Activated CD4-positive, CD25-positive, alpha-beta regulatory T cell treated with anti-CD3 and anti-CD28 coated beads, Interleukin-2, amount 50 U/mL, for 24 hours (primary cell): ENCODE measurements at places on chromosomes 2 and 18.

DNA sequence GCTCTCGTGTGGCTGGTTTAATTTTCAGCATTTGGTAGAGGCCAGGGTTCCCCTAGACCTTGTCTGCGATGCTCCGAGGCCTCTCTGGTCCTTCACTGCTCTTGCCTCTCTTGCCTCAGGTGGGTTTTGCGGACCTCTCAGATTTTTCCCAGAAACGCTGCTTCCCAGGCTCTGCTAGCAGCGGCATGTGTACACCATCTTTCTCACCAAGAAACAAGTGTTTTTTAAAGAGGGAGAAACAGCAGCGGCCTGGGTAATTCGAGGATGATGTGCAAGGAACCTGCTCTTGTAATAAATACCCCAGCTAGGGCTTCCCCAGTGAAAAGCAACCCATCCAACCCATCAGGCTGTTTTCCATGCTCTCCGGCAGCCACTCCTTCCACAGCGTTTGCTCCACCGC, 33.5 kb upstream of the COL6A3 start:
- no peak for ATAC-seq

GRCh38 chr2:105570757-105571156, 171.9 kb upstream of the FHL2 start:
- ATAC-seq = no peak

DNA sequence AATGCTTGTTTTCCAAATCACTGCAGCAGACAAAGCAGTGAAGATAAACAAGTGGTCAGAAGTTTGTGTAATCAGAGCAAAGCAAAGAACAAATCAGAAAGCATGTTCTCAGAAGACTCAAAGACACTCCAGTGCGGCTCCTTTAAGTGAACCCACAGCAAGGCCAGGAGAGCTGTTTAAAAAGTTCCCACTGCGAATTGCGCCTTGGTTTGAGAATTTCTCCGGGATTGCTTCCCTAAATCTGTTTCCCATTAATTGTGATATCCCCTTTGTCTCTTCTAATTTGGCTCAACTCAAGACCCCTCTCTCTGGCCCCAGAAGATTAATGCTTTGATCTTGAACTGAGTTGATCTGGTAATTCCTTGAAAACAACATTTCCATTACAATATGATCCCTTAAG, 122.4 kb upstream of the BCL2L11 start:
- no peak for ATAC-seq

- no peak for ATAC-seq
Measured at GRCh38 chr2:219392754-219393153, 5.0 kb upstream of the DNPEP start.

DNA sequence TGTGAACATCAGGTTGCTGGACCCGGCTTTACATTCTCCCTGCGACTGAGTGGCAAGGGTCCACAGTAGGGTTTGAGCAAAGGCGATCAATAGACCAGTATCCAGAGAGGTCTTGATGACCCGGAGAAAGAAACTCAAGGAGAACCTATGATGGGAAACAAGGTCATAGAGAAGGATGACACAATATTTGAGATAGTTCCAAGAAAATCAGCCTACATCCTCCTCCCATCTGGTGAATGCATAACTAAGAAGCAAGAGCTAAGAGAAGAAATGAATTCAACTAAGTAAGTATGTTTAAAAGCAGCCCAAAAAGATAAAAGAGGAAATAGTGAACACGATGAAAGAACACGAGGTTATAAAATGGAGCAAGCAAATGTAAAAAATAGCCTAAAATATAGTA, 166.3 kb downstream of the CD8B2 start:
- ATAC-seq = no peak

DNA sequence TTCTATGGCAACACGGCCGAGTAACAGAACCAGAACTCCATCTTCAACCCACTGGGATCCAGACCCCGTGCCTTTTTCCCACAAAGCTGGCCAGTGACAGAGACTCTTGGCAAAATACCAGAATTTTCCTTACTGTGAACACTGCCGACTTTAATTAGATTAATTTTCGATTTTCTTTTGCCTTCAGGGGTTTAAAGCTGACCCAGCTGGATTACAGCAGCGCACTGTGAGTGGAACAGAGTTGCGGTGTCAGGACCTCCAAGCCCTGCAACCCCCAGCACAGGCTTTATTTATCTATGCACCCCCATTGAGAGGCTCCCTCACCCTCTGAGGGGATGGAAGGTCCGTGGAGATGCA, 36.4 kb downstream of the CTIF start:
- ATAC-seq = no peak

DNA sequence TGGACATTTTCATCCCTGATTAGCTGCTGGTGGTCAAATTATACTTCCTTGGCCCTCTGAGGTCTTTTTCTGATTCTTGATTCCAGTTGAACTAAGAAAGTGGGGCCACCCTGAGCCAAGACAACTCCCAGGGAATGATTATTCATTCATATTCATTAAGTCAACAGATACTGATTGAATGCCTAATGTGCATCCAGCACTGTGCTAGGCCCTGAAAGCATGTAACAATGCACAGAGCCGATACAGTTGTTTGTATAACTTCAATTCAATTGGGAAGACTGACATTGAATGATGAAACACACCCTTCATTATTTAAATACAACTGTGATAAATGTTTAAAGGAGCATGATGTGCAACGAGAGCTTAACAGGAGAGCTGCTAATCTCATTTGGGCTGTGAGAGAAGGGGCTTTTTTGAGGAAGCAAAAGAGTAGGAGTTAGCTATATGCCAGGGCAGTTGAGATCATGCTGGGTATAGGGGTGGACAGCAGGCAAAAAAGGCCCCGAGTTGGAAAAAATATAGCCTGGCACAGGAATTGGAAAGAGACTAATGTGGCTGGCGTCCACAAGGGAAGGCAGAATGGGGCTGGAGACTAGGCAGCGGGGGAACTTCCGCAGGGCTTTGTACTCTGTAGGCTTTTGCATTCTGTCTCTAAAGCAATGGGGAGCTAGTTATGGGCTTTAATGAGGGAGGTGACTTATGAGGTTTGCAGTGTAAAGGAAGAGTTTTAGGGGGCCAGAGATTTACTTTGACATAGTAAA, 57.2 kb upstream of the ACVR1 start:
- ATAC-seq = no peak

- ATAC-seq = peak; percentile 8
Measured at GRCh38 chr2:161423421-161424393, 7.6 kb downstream of the TBR1 start.

- ATAC-seq = no peak
Measured at GRCh38 chr18:79372461-79372860, 23.3 kb upstream of the NFATC1 start.

DNA sequence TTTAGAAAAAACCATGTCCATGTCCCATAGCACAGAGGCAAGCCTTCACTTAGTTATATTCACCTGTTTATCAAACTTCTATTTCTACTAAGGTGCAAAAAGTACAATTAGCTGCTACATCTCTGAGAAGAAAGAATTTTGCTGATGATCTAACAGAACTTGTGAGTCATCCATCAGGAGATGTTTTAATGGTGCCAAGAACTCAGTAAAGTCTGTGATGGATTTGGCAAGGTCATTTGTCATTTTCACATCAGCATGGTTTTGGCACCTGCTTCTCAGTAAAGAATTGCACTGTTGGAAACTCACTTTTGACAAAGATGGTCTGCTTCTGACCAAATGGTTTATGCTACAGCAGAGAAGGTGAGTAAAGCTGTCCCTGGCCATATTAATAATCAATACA, 195.7 kb upstream of the TMEFF2 start:
- no peak for ATAC-seq

GRCh38 chr18:26863122-26863879, 2.2 kb downstream of the AQP4 start:
- ATAC-seq = no peak

GRCh38 chr2:141534666-141535362, 596.0 kb downstream of the LRP1B start:
- no peak for ATAC-seq

DNA sequence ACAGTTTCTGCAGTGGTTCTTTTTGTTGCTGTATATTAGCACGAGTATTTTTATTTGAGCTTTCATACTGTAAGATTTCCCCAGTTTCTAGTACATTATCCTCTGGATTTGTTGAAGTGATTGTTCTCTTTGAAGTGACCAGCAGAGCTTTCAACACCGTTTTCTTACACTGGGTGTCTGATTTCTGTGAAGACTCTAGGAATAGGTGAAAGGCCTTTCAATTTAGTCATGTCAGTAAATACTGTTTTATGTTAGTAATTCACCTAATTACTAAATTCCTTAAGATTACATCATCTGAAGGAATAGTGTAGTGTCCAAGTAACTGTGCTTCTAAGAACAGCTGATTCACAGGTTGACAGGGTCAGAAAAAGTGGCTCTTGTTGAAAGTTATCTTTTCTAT, 2.3 kb downstream of the PPM1B start:
- no peak for ATAC-seq
